Right renal cortex interstitium (tissue), 3 donors: ENCODE measurements at places on chromosomes 11 and 22. TPM values are rescaled to one million over a fixed set of nuclear protein-coding genes. Genes with fewer than 3 reads are reported as not detected.

The OR8J1 gene
- polyA plus RNA-seq, result not detected

- no peak for DNase-seq
These were observed at the start of gene FGF4 for GRCh38 chr11:69775163-69775755. Gene FGF4, minus strand, starts transcription at chr11:69775341. Its CDS starts 257 bp downstream, at chr11:69775084.

DNA sequence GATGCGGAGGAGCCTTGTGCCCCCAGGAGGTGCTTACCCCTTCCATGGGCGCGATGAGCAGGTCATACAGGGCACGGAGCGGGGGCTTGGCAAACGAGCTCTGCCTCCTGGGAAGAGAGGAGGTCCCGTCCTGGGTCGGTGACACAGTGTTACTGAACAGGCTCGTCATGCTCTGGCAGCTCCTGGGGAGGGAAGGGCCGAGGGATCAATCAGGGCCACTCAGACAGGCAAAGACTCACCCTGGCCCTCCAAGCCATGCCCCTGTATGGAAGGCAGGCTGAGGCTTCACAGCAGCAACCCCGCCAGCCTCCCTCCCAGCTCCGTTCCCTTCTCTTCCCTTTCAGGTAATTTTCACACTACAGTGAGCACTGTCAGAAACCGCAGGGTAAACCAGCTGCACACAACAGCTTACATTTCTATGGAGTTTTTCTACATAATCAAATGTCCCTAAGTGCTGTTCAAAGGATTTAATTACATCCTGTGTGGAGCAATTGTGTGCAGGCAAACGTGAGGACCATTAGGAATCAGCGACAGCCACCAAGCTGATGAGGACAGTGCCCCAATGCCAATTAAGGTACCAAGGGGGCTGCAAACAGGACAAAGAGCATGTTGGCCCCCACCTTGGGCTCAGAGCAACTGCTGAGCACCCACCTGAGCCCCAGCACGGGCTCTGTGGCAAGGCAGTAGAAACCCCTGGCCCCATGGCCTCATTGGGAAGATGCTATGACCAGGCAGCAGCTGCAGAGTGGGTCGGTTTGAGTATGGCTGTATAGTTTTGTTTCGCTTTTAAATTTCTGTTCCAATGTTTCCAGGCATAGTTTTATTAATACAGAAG, 95.4 kb upstream of the PITPNB start:
- DNase-seq, result no peak

- no peak for DNase-seq
These were observed 400.2 kb downstream of the RAB38 start for GRCh38 chr11:87775036-87775435.

The AP5B1 gene
- polyA plus RNA-seq, result 5.5 TPM

- DNase-seq, result no peak
These were observed 173.7 kb downstream of the CEP164 start for GRCh38 chr11:117501237-117501898.

DNA sequence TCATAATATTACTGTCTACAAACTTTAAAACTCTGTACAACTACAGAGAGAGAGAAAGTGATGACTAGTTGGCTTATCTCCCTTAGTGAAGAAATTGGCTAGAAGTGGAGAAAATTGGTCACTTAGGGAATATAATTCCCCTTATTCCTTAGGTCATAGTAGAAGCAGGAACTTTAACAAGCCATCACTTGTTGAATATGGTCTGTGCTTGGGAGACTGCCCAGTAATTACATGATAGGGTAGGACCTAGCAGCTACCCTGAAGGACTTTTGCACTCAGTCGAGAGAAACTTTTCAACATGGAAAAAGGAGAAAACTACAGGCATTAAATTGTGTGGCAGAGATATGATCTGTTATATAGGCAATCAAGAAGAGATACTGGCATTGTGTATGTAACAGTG, 576.5 kb upstream of the CCDC90B start:
- no peak for DNase-seq

The SLC16A8 gene
- polyA plus RNA-seq, result 1.0 TPM

DNA sequence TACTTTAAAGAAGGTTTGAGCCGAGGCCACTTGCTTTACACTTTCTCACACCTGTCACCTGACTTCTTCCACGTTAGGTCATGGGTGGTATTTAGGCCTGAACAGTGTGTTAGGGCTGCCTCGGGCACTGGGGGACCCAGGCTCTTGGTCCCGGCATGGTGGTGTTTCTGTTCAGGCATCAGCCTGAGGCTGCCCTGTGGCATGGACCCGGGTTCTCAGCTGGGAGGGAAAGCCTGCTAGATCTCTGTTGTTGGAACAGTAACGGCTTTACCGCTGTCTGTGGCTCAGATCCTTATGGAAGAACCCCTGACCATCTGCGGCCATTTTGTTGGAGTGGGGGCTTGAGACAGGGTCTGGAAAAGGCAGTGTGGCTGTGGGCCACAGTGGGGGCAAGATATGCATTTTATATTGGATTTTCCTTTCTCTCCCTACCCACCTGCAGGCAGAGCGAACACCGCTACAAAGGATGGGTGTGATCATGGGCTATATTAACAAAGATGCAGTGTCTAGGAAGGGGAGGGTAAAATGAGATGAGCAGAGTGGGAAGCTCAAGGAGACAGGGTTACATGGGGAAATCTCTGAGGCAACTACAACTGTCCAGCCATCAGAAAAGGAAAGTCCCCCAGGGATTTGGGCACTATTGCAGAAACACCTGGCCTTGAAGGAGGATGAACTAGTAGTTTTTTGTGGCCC, 1.6 kb upstream of the KCNJ11 start:
- no peak for DNase-seq

The CRYBA4 gene
- polyA plus RNA-seq, result not detected

- no peak for DNase-seq
These were observed 2.3 kb downstream of the THAP7 start for GRCh38 chr22:20999350-21000206.

GRCh38 chr11:44955015-44955738, 4.5 kb upstream of the TP53I11 start:
- no peak for DNase-seq

DNA sequence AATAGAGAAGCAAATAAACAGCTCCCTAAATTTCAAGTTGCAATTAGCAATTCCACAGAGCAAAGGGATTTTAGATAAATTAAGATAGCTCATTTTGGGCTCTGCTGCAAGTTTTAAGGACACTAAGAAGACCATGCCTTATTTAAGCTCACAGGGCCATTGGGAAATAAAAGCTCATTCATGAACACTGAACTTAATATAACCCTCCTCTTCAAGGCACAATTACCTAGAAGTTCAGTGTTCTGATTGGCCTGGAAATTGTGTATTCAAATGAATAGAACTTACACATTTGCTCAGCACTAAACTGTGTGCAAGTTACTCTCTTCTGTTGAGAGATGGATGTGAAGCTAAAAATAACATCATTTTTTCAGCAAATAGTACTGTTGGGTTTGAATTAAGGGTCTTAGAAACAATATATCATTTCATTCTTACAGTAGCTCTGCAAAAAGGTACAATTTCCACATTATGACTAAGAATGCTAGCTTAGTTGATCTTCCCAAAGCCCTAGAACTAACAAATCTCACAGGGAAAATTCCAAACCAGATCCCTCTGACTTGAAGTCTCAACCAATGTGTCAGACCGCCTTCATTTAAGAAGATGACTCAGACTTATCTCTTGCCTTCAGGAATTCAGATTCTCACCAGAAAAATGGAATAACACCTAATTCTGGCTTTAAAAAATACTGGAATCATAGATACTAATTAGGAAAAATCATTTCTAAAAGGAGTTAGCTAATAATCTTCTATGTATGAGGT, 87.4 kb upstream of the LRRC55 start:
- no peak for DNase-seq

DNA sequence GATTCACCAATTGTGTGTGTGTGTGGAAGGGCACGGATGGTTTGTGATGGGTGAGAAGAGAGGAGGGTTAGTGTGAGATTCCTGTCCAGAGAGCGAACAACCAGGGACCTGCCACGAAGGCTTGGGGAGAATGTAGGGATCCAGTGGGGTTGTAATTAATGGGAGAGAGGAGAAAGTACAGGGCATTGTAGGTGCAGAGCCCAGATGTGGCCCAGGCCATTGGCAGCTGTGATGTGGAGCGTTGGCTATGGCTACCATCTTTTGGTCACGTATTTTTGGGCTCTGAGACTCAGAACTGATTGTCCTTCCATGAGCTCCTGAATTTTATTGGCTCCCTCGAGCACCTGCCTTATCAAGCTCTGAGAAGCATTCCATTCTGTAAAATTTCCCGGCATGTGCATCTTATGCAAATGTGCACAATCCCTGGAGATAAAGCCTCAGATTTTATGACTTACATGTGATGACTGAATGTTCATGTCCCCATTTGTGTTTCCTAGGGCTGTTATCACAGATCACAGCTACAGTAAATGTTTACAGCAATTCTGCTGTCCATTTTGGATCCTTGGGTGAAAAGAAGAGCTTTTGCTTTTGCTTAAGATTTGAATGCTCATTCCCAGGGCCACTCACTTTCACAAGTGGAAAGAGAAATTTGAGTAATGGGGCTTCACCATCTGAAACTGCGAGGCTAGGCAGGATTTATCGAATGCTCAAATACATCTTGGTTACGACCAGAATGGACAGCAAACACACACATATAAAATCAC, 33.1 kb downstream of the SLC5A1 start:
- no peak for DNase-seq

GRCh38 chr11:80860632-80861031, 1419.8 kb upstream of the TENM4 start:
- no peak for DNase-seq

DNA sequence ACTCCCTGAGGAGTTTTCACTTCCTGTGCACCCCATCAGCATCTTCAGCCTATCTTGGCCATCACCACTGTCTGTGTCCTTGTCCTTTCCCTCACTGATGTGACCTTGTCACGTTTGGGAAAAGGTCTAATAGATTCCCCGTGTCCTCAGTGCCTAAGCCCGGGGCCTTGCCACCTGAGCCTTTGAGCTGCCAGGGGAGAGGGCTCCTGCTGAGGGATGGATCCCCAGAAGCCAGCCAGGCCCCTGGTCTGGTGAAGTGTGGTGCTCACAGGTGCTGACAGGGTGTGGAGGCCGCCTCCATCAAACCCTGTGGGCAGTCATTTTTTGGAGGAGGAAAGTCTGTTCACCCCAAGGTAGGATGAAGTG, 47.2 kb downstream of the GAB4 start:
- no peak for DNase-seq

The RIBC2 gene
- 6.3 TPM for polyA plus RNA-seq

GRCh38 chr11:60363542-60364470, 14.5 kb upstream of the MS4A7 start:
- DNase-seq, result peak; percentile 23
